ENCODE measurements at places on chromosomes 11 and 22.

- no peak for DNase-seq
These were observed 19.9 kb downstream of the BID start for GRCh38 chr22:17754233-17754925.

DNA sequence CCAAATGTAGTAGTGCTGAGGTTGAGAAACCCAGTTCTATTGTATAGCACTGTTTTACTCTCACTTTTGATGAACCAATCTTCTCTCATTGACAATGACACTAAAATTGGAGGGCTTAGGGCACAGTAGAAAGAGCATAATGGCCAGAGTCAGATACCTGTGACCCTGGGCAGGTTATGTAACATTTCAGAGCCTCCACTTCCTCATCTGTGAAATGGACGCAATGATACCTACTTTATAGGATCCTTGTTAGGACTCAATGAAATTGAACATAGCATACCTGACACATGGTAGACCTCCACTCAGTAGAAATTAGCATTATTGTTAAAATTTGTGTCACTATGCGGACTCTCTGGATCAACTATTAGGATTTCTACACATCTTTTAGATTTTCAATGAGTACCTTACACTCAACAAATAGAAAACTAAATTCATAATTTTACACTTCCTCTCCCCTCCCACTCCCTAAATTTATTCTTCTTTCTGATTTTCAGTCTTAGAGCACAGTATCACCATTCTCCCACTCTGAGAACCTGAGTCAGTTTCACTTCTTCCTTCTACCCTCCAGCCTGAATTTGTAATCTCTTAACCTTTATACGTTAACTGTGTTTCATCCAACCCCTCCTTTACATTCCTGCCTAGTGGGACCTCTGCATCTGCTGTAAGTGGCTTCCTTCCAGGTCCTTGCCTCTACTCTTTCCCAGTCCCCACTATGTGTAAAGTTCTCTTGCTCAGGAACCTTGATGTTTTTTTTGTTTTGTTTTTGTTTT is 78.3 kb downstream of the MICAL2 start:
- no peak for DNase-seq

GRCh38 chr11:47186700-47187695 is 764 bp upstream of the PACSIN3 start:
- DNase-seq, result peak; percentile 55

DNA sequence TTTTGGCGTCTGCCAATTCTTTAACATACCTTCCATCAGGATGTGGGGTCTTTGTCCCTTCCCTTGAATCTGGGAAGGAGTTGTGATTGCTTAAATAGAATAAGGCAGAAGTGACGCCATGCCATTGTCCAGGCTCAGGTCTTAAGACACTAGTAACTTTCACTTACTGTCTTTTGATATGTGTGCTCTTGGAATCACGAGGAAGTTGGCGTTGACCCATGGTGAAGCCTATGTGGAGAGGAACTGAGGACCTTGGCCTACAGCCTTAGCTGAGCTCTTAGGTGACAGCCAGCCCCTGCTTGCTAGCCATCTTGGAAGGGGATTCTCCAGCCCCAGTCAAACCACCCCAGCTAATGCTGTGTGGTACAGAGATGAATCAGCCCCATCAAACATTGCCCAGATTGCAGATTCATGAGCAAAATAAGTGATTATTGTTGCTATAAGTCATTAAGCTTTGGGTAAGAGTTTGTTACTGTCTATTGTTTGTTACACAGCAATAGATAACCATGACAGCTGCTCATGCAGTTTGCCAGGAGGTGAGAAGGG is 17.6 kb upstream of the CLPB start:
- no peak for DNase-seq

DNA sequence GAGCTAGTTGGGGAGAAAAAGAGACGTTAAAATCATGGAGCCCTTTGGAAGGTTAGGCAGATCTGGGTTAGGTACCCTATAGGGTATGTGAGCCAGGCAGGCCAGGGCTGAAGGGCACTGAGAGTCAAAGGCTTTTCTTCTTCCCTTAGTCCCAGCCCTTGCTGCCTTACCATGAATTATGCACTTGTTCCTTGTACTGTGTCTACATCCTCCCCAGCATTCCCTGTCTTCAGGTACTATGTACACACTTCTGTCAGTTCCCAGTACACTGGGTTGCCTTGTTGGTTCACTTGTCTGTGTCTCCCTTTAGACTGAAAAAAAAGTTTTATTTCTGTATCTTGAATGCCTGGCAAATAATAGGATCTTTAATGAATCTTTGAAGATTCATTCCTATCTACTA is 16.9 kb downstream of the RNF185 start:
- no peak for DNase-seq

DNA sequence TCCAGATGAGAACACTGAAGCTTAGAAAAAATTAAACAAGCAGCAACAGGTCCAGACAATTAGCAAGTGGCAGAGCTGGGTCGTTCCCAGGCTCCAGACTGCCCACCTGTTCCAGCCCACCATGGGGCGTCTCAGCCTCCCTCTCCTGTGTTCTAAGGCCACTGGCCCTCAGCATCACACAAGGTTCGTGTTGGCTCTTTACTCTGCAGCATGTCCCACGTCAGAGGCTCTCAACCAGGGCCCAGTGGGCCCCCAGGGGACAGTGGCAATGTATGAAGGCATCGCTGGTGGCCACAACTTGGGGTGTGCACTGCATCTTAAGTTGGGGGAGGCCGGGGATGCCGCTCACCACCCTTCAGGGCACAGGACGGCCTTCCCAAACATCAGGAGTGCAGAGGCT is 6.2 kb downstream of the PDGFB start:
- no peak for DNase-seq

GRCh38 chr11:13667795-13668101 is 720 bp upstream of the FAR1 start:
- no peak for DNase-seq

GRCh38 chr11:84543367-84544159 is 1083.6 kb downstream of the DLG2 start:
- no peak for DNase-seq

GRCh38 chr11:45143494-45143893 is 2.9 kb upstream of the PRDM11 start:
- DNase-seq, result no peak

DNA sequence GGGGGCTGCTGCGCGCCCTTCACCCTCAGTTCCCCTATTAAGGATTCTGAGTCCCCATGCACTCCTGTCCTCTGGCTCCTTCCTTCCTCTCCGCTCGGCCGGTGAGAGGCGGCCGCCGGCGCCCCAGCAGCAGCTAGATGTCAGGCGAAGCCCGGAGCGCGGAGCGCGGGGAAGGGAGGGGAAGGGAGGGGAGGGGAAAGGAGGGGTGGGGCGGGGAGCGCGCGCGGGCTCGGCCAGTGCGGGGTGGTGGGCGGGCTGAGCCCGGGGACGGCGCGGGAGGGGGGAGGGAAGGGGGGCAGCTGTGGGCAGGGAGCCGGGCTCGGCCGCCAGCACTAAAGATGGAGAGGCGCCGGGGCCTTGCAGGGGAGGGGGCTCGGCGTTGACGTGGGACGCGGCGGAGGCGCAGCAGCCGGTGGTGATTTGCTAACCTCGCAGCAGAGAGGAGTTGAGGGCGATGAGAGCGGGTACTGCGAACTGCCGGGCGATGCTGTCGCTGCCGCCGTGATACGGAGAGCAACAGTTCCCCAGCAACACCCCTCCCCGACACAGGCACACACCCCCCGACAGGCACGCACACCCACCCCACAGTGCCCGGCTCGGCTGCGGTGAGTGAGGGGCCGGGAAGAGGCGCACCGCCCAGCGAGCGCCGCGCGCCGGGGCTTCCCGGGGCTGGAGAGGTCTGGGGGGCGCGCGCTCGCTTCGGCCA is at the start of gene ZBTB16:
TSS of gene ZBTB16 (plus strand) at position 434 of the 706 bp plus-strand sequence. CDS start 3,590 bp downstream, outside the sequence.
- no peak for DNase-seq

GRCh38 chr11:66862559-66863037 is 5.7 kb downstream of the LRFN4 start:
- DNase-seq, result no peak

DNA sequence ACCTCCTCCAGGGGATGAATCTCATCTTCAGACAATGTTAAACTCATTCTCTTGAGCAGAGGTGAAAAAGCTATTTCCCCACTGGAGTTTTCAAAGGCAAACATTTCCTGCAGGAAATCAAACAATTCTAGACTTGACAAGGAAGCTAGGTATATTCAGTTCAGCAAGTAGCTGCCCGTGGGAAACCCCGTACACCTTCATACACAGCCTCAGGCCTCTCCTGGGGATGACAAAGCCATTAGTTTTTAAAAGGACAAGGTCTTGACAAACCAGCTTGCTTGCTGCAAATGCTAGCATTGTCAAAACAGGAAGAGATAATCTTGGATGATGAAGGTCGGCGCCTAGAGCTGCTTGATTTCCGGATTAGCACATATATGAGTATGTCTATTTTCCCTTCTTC is 1630.8 kb upstream of the TENM4 start:
- DNase-seq, result no peak

DNA sequence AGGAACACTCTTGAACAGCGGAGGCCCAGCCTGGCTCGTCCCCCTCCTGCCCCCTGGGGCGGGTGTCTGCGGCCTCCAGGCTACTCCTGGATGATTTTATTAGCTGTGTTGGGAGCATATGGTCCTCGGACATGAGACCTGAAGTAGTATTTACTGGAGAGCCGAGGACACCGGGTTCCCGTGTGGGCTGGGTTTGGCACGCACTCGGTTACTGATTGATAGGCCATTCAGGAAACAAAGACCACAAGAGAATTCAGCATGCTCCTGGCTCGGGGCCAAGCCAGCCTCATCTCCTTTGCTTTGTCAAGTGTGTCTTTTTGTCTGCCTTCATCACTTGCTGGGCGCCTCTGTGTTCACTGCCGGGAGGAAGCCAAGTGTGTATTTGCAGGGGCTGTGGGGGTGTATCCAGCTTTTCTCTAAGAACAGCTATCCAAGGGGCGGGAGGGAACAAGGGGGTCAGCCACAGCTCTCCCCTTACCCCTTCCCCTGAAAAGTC is 9.7 kb downstream of the FXYD2 start:
- no peak for DNase-seq

DNA sequence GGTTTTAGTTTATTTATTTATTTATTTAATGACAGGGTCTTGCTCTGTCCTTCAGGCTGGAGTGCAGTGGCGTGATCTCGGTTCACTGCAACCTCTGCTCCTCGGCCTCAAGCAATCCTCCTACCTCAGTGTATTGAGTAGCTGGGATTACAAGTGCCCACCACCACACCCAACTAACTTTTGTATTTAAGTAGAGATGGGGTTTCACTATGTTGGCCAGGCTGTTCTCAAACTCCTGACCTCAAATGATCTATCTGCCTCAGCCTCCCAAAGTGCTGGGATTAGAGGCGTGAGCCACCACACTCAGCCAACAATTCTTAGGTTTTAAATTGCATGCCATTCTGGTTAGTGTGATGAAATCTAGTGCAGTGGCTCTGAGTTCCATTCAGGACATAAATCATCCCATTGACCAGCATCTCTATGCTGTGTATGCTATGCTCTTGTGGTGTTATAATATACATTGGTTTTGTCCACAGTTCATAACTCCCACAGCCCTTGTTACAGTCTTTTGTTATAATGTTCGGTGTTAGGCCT is 28.5 kb downstream of the ZNF280B start:
- DNase-seq, result no peak

GRCh38 chr11:104332110-104332509 is 168.2 kb upstream of the PDGFD start:
- DNase-seq, result no peak

DNA sequence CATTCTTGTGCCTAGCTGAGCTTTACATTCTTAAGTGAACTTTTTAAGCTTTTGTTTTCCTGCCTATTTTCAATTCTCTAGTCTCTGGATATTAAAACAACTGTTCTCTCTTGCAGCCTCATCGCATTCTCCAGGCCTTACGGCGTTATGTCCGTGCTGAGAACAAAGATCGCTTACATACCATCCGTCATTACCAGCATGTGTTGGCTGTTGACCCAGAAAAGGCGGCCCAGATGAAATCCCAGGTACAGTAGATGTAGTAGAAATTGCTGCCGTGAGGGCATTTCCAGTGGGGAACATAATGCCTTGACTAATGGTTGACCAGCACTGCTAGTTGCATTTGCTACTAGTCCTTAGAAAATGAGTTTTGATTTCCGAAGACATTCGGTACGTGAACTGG is 29.7 kb upstream of the ST14 start:
- DNase-seq, result no peak

DNA sequence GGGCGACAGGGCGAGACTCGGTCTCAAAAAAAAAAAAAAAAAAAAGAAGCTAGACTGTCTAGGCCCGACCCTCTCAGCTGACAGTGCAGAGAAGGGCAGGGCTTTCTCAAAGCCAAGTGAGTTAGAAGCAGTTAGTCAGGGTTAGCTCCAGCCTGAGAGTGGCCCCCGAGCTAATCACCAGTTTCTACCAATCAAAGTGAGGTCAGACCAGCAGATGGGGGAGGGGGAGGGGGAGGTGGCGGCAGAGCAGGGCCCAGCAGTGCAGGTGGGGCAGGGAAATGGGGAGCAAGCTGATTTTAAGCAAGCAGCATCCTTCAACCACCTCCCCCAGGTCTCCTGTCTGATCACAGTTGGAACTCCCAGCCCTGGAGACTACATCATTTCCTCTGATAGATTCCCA is 55.3 kb upstream of the PRR5 start:
- no peak for DNase-seq

DNA sequence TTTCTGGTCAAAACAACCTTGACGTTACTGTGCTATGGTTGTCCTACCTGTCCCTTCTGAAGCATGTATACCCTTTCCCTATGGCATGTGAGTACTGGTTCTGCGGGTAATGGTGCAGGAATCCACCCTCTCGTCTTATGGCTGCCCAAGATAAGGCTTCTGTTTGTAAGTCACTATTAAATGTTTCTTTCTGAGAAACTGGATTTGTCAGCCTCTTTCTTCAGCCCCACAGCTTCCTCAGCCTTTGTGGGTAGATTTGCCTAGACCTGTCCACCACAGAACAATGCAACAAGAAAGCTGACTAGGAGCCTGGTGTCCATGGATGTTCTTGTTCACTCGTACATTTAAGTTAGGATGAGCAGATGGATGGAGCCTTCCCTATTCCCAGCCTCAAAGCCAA is 14.4 kb downstream of the MMP7 start:
- no peak for DNase-seq

DNA sequence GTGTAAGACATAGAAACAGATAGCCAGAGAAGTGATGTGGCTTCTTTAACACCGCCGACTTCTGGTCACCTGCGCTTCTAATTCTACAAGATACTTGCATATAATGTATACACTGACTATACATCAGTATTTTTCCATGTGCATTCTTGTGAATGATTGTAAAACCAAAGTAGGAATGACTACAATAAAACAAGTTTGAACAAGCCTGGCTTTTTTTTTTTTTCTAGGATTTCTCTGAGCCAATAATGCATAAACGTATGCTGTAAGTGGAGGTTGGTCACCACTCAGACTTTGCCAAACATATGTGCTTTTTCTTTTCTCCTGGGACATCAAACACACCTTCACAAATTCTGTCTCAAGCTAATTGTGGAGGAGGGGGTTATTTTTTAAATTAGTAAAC is 237.8 kb upstream of the KIRREL3 start:
- no peak for DNase-seq
